ENCODE measurements at places on chromosomes 16 and 17. TPM values are rescaled to one million over a fixed set of nuclear protein-coding genes. Genes with fewer than 3 reads are reported as not detected.
A peak's percentile ranks its signal among the peaks of the same experiment; 100 is the strongest.

DNA sequence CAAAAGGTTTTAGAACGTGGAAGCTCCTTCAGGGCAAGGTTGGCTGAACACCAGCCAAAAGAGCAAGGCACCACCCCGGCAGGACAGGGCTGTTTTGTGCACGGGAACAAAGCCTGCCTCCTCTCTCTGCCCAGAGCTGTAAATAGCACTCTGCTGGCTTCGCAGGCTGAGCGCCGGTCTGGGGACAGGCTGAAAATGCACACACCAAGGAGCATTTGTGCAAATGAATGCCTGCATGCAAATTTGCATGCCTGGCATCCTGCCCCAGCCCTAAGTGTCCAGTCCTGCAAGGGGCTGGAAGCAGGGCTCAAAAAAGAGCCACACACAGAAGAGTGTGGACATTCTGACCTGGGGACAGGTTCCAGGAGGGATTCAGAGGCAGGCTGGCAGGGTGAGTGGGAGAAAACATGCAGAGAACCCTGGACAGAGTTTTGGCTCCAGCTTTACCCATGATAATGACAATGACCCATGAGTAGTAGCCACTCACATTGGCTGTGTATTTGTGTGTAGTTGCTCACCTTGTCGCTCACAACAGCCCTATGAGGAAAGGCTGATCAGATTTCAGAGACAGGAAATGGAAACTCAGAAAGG, 11.7 kb downstream of the ABAT start:
- H3K27me3 ChIP-seq, result no peaks in the 10 kb centered on the region
- no peak for DNase-seq
- H3K4me1 ChIP-seq, result peaks cover 5% of the 10 kb centered on the region
- H3K4me3 ChIP-seq, result no peak overlapping the region
- H3K27ac ChIP-seq, result no peak overlapping the region
- H3K36me3 ChIP-seq, result peaks cover 21% of the 10 kb centered on the region

DNAH2 gene
- total RNA-seq, result 0.18 TPM

GRCh38 chr17:70636517-70637133, 467.3 kb downstream of the KCNJ2 start:
- no peak overlapping the region for H3K27ac ChIP-seq
- no peak for DNase-seq
- no peak overlapping the region for H3K4me3 ChIP-seq

DNA sequence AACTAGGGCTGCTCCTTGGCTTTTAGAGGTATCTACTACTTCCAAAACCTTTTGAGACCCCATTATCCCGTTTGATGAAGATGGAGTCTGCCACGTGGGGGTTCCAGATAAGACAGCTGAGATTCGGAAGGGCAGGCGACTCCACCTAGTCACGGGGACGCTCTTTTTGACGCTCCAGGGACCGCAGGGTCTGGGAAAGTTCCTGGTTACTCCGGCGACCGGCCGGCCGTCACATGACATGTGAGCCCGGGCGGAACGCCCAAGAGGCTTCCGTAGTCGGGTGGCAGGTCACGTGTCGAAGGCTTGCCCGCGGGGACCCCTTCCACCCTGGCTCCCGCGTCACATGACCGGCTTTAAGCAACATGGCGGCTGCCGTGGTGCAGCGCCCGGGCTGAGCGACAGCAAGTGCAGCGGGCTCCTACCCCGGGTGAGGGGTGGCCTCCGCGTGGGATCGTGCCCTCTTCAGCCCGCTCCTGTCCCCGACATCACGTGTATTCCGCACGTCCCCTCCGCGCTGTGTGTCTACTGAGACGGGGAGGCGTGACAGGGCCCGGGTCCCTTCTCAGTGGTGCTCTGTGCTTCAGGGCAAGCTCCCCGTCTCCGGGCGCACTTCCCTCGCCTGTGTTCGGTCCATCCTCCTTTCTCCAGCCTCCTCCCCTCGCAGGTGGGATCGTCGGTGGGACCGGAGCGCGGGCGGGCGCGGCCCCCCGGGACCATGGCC, at the start of gene SPNS1:
SPNS1 (plus strand) TSS at position 342 of the 721 bp plus-strand sequence; CDS start at position 716, 374 bp downstream.
- H3K4me1 ChIP-seq, result peaks cover 13% of the 10 kb centered on the region
- H3K27ac ChIP-seq, result peak within 1 kb of the TSS; percentile 97
- no peaks in the 10 kb centered on the region for H3K36me3 ChIP-seq
- no peaks in the 10 kb centered on the region for H3K27me3 ChIP-seq
- H3K4me3 ChIP-seq, result peak within 1 kb of the TSS; percentile 93

DNA sequence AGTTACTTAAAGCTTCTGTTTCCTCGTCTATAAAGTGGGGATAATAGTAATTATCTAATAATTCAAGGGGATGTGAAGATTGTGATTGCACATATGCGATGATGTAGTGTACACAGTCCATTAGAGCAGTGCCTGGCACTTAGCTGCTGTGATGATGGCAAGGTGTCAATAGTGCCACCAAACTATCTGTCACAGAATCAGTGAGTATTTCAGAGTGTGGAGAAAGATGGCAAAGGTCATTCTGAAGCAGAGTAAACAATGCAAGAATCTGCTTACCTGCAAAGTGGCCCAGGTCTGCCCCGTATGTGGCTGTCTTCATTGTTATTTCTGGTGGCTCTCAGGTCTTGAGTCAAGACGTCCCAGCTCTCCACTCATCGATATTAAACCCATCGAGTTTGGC, 15.1 kb downstream of the SYT17 start:
- no peaks in the 10 kb centered on the region for H3K4me1 ChIP-seq
- H3K36me3 ChIP-seq, result peaks cover 11% of the 10 kb centered on the region
- no peaks in the 10 kb centered on the region for H3K27me3 ChIP-seq
- DNase-seq, result no peak

GLIS2 gene
- 78.2 TPM for total RNA-seq

DNA sequence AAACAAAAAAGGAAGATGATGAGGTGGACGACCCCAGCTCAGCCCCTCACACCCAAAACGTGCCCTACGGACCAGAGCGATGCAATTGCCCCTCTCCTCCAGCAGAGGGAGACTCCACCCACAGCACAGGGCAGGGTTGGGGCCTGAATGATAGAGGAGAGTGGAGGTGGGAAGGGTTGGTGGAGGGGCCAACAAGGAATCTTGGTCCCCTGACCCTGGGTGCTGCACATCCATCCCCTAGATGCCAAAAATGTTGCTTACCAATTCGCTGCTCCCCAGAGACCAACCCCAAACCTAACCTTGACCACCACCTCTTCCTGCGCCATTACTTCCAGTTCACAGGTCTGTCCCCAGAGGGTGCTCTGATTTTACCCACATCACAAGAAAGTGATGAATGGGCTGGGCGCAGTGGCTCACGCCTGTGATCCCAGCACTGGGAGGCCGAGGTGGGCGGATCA, 12.9 kb downstream of the P2RX5 start:
- DNase-seq, result no peak
- H3K36me3 ChIP-seq, result no peaks in the 10 kb centered on the region
- H3K27ac ChIP-seq, result no peak overlapping the region
- no peaks in the 10 kb centered on the region for H3K4me1 ChIP-seq
- H3K4me3 ChIP-seq, result no peak overlapping the region

DNA sequence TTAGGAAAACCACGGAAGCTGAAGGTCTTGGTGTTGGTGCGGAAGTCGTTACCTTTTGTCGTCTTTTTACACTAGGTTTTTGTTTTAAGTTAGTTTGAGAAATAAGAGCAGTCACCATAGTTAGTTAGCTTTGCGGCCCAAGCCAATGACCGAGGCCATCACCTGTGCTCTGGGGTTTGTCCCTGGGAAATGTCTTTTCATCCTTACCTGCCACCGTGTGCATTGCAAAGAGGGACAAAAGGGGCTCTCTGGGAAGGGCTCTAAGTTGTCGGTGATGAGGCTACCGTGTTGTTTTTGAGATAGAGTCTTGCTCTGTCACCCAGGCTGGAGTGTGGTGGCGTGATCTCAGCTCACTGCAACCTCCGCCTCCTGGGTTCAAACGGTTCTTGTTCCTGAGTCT, 49.8 kb downstream of the NDE1 start:
- DNase-seq, result no peak
- H3K27ac ChIP-seq, result no peak overlapping the region
- H3K4me1 ChIP-seq, result no peaks in the 10 kb centered on the region
- H3K36me3 ChIP-seq, result peaks cover 22% of the 10 kb centered on the region

DNA sequence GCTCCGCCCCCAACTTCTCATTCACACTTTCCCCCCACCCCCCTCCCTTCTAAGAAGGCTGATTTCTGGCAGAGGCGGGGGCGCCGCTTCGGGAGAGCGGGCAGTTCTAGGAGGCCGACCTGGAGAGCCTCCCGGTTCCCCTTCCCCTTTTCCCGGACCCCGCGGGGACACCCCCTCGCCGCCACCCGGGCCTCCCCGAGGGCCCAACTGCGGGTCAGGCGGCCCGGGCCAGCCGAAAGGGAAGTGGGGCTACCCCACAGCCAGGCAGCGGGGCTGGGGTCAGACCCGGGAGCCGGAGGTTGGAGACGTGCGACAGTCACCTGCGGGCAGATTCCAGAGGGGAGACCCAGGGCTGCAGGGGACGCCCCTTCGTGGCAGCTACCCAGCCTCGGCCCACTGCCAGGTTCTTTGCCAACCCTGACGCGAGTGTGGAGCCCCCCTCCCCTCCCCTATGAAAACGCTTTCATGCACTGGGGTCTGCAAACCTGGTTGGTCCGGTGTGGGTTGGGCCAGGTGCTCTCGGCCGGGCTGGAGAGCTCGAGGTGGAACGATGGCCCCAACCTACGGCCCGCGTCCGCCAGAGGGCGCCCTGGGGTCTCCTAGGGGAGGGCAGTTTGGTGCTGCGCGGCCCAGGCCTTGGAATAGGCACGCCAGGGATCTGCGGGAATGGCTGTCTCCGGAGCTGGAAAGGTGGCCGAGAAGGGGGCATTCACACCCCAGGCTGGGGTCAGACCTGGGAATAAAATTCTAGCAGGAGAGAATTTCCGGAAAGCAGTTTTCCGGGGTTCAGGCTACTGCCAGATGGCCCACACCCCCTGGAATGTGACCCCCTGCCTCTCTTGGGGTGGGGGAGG, 721 bp upstream of the SOCS3 start:
- H3K36me3 ChIP-seq, result peaks cover 8% of the 10 kb centered on the region
- no peaks in the 10 kb centered on the region for H3K27me3 ChIP-seq
- H3K4me1 ChIP-seq, result peaks cover 59% of the 10 kb centered on the region
- H3K4me3 ChIP-seq, result peak overlapping the region; percentile 75
- peak; percentile 97 for DNase-seq

- H3K27ac ChIP-seq, result no peak overlapping the region
- H3K27me3 ChIP-seq, result no peaks in the 10 kb centered on the region
- H3K4me3 ChIP-seq, result no peak overlapping the region
- DNase-seq, result no peak
- H3K36me3 ChIP-seq, result peaks cover 47% of the 10 kb centered on the region
Observed at GRCh38 chr16:53864819-53865493, 161.0 kb downstream of the FTO start.

DNA sequence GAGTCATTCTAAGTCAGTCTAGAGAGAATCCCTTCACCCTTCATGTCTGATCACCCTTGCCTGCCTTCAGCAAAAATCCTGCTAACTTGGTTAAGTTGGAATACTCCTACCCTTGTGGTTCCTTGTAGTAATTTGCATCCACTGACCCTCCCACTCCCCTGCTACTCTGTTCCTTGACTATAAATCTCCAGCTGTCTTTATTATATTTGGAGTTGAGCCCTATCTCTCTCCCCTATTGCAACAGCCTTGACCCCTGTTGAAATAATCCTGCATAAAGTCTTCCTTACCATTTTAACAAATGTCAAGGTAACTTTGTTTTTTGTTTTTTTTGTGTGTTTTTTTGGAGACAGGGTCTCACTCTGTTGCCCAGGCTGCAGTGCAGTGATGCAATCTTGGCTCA, 590.1 kb downstream of the WWOX start:
- H3K27ac ChIP-seq, result no peak overlapping the region
- DNase-seq, result no peak
- H3K4me3 ChIP-seq, result no peak overlapping the region

GRCh38 chr17:57666946-57667345, 78.2 kb downstream of the CCDC182 start:
- H3K4me1 ChIP-seq, result peaks cover 58% of the 10 kb centered on the region
- peaks cover 3% of the 10 kb centered on the region for H3K36me3 ChIP-seq
- H3K4me3 ChIP-seq, result no peak overlapping the region

DNA sequence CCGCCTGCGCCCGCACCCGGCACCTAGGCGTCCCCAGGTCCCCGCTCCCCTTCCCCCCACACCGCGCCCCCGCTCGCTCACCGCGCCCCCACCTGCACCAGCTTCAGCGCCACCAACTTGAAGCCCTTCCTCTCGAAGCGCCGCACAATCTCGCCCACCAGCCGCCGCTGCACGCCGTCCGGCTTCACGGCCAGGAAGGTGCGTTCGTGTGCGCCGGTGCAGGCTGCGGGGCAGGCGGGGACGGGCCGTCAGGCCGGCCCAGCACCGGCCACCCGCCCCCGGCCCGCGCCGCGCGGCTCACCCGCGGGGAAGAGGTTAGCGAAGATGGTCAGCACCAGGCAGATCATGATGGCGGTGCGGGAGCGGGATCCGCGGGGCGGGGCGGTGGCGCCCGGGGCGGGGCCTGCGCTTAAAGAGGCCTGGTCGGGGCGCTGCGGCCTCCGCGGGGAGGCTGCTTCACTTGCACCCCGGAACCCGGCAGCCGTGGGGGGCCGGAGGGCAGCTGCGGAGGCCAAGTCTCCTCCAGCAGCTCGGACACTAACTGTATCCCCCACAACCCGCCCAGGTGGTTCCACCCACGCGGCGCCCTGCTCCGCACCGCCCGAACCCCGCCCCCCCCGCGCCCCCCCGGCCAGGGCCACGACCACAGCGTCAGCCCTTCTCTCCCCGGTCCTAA, at the start of gene NME3:
NME3 (minus strand) TSS at position 356 of the 676 bp plus-strand sequence; CDS start at position 347, 9 bp downstream.
- H3K27ac ChIP-seq, result peak within 1 kb of the TSS; percentile 94
- peak; percentile 78 for DNase-seq
- H3K27me3 ChIP-seq, result no peaks in the 10 kb centered on the region
- peaks cover 21% of the 10 kb centered on the region for H3K4me1 ChIP-seq
- peak within 1 kb of the TSS; percentile 94 for H3K4me3 ChIP-seq

DNA sequence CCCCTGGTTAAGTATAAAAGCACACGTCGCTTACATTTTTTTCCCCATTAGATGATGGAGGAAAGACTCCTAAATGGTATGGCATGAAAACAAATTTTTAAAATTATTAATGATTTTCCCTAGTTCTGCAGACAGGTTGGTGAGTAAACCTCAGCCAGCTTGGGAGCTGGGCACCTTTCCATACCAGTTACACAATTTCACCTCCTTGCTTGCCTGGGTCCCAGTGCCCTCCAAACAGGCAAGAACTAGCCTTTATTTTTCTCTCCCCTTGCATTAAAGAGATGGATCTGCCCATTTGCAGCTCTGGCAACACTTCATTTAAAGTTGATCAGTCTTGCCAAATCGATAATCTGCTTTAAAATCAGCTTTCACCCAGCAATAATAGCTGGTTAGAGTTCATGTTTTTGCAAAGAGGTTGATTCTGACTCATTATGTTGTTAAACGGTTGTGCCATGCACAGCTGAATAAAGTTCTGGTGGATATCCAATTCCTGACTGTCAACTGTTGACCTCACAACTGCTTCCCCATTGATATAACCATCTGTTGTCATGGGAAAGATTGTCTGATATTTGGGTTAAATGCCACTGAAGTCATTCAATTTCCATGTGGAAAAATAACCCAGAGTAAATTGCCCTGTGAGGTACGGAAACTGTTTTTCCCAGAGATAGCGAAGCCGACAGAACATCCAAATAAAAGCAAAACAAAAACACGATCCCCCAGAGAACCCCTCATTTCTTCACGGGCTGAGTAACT, 1.3 kb downstream of the C17orf58 start:
- peak overlapping the region; percentile 87 for H3K27ac ChIP-seq
- H3K4me1 ChIP-seq, result peaks cover 27% of the 10 kb centered on the region
- no peaks in the 10 kb centered on the region for H3K36me3 ChIP-seq
- no peak for DNase-seq

ZNF689 gene
- 13.7 TPM for total RNA-seq

GRCh38 chr17:38796451-38797157, 2.8 kb downstream of the PIP4K2B start:
- peak overlapping the region; percentile 43 for H3K4me3 ChIP-seq
- peaks cover 24% of the 10 kb centered on the region for H3K36me3 ChIP-seq
- no peaks in the 10 kb centered on the region for H3K27me3 ChIP-seq
- H3K4me1 ChIP-seq, result peaks cover 31% of the 10 kb centered on the region
- no peak overlapping the region for H3K27ac ChIP-seq
